ENCODE measurements at places on chromosomes 13 and 19.

DNA sequence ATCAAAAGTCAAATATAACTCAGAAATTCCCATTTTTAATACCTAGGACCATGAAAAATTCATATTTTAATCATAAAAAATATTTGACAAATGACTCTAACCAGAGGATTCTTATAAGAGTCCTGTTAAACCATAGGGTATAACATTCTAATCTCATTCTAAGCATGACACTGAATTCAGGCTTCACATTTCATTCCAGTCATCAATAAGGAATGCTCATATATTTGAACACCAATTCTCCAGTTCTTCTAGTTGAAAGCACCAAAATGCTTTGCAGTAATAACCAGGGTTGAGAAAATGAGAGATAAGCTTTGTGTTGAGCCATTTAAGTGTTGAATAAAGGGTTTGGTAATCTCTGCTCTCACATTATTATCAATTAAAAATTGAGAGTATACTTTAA, 147.5 kb downstream of the VWA8 start:
- DNase-seq, result no peak

DNA sequence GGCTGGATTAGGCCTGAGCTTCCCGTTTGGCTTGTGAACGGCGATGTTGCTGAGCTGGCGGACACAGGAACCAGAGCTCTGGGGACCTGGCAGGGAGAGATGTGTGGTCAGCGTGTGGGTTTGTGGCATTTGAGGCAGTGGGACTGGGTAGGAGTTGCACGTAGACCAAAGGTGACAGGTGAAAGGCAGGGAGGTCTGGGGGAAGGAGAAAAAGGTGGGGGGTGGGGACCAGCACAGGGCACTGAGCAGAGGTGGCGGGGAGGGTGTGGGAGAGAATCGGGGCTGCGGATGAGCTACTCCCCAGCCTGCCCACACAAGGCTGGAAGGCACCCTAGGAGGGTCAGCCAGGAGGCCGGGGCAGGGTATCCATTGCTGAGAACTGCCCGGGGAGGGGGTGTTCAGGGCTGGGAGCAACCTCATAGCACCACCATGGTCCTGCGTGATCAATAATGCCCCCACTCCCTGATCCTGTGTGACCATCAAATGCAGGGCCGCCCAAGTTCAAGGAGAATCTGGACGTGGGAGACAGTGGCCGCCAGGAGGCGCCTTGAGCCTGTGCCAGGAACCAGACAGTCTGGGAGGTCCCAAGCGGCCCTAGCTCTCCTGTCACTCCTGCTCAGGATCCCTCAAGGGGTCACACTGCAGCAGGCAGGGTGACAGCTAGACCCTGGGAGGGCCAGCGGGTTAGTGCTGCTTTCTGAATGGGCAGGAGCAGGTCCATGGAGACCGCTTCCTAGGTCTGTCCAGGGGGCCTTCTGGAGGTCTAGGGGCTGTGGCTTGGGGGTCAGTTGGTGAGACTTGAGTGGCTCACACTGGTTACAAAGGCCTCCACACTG, 12.8 kb upstream of the SELENOW start:
- peak; percentile 50 for DNase-seq

- DNase-seq, result no peak
These were observed 582.6 kb downstream of the SLITRK6 start for GRCh38 chr13:85216576-85216975.

DNA sequence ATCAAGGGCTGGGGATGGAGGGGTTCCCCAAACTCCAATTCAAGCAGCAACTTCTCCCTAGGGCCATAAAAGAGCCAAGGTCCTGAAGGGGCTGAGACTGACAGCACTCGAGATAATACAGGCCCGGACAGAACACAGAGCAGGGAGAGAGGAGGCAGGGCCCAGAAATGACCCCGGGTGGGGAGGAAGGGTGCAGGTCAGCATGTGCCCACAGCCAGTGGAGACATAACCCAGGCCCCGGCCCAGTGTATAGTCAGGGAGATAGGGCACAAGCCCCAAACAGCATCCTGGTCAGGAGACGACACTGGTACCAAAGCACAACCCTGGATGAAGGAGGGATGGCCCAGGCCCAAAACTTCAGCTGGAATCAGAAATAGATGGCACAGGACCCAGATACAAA, 28.6 kb upstream of the ATP1A3 start:
- no peak for DNase-seq

DNA sequence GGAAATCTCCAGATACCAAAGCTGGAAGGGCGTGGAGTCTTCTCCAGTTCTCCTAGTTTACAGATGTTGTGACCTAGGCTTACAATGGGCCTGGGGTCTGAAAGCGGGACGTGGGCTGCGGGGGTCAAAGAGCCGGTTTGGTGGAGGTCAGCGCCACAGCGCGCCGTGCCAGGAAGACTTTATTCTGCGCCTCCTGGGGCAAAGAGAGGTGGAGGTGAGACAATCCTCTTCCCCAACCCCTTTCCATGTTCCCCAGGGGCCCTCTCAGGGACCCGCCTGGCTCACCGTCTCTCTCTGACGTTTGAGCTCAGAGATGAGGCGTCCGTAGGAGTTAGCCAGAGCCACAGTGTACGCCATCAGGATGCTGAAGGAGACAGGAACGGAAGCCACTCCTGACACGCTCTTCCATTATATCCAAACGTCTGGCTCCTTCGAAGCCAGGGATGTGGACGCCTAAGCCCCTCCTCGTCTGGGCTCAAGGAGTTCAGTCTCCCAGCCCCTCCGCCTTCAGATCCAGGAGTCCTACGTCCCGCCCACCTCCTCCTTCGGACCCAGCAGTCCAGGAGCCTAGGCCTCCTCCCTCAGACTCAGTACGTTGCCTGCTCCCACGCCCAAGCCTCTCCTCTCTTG, 776 bp upstream of the LENG1 start:
- DNase-seq, result no peak

DNA sequence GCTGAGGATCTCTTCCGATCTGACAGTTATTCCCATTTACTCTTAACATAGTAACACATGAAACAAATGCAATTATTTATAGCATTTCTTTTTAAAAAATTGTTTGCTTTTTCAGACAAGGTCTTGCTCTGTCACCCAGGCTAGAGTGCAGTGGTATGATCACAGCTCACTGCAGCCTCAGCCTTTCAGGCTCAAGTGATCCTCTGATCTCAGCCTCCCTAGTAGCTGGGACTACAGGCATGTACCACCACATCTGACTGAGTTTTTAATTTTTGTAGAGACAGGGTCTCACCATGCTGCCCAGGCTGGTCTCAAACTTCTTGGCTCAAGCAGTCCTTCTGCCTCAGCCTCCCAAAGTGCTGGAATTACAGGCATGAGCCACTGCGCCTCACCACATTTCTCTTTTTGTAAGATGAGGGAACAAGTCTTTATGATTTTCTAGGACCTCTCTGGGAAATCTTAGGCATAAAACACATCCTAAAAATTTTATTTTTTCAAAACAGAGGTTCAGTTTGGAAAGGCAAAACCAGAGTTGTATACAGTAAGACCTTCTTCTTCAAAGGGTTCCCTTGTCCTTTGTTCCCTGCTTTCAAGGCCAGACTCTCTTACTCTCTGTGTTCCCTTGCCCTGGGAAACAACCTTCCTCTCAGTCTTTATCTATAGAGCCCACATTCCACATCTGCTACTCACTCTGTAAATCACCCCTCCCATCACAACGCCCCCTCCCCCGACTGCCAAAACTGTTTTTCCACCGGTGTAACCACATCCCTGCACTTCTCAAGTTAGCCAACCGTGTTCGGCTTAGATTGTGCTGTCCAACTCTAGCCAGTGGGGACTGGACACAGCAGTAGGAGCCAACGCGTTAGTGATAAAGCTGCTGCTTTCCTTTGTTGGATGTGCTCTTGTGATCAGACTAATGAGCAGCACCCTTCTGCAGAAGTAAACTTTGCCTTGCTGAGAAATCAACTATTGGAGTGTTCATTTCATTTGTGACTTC, 56.2 kb downstream of the DHRS12 start:
- no peak for DNase-seq

DNA sequence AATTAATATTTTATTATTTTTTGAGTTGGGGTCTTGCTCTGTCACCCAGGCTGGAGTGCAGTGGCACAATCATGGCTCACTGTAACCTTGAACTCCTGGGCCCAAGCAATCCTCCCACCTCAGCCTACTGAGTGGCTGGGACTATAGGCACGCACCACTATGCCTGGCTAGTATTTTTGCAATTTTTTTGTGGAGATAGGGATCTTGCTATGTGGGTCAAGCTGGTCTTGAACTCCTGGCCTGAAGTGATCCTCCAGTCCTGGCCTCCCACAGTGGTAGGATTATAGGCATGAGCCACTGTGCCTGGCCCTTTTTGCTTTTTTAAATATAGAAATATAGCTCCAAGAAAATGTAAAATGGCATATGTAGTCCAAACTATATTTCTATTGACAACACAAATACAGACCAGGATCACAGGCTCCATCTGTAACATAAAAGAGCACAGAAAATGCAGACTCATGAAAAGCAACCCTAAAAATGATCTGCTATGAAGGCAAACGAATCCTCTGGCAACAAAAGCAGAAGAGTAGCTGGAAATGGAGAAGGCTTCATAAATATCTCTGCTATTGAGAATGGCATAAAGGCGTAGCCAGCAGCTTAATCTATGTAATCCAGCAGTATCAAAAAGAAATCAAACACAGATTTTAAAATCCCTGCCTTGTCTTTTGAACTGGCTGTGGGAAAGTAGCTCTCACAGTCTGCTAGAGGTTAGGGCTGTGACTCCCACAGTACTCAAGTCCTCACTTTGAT, 200.6 kb downstream of the LHFPL6 start:
- no peak for DNase-seq

- peak; percentile 89 for DNase-seq
These were observed 3.6 kb downstream of the LGALS7 start for GRCh38 chr19:38769635-38770211.

GRCh38 chr19:13078897-13079541, 23.6 kb downstream of the LYL1 start:
- DNase-seq, result no peak

- DNase-seq, result no peak
These were observed 12.1 kb downstream of the CEBPA start for GRCh38 chr19:33290082-33290815.

- DNase-seq, result no peak
These were observed 13.8 kb downstream of the ATP12A start for GRCh38 chr13:24693862-24694471.

DNA sequence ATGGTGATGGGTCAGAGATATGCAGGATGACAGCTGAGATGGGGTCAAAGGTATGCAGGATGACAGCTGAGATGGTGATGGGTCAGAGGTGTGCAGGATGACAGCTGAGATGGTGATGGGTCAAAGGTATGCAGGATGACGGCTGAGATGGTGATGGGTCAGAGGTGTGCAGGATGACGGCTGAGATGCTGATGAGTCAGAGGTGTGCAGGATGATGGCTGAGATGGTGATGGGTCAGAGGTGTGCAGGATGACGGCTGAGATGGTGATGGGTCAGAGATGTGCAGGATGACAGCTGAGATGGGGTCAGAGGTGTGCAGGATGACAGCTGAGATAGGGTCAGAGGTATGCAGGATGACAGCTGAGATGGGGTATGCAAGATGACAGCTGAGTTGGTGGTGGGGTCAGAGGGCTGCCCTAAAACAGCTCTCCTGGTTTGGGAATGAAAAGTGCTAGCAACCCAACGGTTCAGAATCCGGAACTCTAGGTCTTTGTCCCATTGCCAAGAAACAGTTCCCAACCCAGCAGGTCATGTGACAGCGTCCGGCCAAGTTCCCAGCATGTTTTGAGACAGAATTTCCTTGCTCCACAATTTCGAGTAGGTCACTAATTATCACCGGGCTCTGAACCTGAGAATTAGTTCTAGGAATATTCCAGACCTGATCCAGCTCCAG, 3.2 kb downstream of the SELENOW start:
- no peak for DNase-seq

DNA sequence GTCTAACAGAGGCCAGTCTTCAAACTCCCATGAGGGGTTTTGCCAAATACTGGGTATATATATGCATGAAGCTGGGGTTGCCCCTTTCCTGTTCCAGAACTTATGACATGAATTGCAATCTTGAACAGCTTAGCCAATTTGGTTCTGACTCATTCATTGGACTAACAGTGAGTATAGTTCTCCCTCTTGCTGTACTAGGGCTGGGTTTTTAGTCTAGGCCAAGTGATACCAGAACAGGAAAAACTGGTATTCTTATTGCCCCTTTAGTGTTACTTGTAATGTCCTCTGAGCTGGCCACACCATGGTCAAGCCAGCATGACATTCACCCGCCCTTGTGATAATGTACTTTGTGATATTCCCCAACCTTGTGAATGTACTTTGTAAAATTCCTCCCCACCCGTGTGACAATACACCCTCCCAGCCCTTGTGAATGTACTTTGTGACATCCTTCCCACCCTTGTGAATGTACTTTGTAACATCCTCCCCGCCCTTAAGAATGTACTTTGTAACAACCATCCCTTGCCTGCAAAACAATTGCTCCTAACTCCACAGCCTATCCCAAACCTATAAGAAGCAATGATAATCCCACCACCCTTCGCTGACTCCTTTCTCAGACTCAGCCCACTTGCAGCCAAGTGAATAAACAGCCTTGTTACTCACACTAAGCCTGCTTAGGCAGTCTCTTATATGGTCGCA, 26.9 kb downstream of the ZNF846 start:
- DNase-seq, result no peak

- no peak for DNase-seq
These were observed 1.8 kb downstream of the LRG1 start for GRCh38 chr19:4537953-4538600.

Data from stimulated activated CD4-positive, alpha-beta T cell treated with anti-CD3 and anti-CD28 coated beads, Interleukin-4, amount 100 ng/mL, for 1 hour (primary cell).